ENCODE measurements at places on chromosomes 3 and 15.

DNA sequence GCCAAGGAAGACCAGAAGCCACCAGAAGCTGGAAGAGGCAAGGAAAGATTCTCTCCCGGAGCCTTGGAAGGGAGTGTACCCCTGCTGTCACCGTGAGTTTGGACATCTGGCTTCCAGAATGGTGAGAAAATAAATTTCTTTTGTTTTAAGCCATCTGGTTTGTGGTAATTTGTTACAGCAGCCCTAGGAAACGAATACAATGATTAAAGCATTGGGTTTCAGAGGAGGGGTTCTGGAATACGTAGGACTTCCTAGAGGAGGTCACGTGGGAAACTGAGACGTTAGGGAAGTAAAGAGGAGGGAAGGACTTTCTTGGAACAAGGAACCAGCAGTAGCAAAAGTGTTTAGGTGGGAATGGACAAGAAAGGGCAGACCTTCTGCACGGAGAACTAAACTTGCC lies 377.7 kb downstream of the IL20RB start:
- no peak for DNase-seq

DNA sequence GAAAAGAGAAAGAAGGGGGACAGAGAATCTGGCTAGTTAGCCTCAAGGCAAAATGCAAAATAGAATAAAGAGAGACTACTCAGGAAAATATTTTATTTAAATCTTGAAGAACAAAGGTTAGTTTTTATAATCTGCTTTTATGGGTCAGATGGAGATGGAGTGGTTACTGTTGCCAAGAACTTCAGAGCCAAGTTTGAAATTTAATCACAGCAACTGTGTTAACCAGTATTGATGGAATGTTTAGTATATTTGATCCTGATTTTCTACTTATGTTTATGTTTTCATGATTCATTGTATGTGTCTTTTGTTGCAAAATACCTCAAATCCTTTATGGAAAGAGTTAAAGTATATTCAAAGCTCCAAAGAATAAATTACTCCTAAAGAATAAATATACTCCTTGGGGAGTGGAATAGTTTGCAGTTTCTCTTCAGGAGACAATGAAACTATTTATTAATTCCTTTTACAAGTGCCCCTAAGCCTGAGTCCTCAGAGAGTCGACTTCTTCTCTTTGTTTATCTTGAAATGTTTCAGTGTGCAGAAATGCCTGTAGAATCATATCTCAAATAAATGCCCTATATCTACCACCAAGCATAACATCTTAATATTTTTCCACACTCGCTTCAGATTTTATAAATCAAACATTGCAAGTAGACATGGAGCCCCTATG lies 60.9 kb upstream of the THSD4 start:
- DNase-seq, result no peak

GRCh38 chr3:141530415-141530768 lies 43.6 kb downstream of the RASA2 start:
- DNase-seq, result peak; percentile 25

GRCh38 chr3:141860766-141861513 lies 15.5 kb upstream of the ATP1B3 start:
- DNase-seq, result no peak

DNA sequence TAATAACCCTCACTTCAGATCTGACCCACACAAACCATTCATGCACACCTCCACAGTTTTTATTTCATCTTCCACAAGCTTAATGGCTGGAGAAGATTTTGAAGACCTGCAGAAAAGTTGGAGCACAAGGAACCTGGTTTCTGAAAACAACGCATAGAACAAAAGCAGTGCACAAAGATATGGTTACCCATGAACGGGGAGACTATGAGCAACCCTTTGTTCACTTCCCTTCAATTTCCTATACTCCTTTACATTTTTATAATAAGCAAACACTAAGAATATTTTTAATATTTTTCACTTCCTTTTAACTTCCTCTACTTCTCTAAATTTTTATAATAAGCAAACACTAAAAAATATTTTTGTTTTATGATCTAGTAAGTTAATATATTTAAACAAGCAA lies 103.5 kb upstream of the UBE2E2 start:
- no peak for DNase-seq

DNA sequence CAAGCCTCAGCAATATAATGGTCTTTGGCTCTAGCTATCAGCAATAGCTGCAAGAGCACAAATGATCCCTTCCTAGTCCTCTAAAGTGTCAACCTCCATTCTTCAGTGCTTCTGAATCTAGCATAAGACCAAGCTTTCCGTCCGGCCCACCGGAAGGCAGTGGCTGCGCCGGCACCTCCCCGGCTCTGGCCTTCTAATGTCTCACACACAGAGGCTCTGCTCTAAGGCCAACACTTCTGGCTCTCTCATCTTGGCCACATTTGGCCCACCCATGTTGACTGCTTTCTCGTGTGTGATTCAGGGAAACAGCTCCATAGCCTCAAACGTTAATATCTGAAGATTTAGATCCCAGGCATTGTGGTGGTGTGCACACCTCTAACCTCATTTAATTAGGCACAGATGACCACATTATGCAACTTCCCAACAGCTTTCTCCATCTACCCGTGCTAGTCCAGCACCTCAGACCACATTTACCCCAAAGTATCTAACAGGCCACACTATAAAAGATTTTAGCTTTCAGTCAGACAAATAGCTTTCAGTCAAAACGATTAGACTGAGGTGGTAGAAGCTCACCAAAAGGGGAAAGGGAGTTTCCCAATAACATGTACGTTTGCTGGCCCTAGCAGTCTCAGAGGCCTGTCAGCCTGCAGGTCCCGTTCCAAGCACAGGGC lies 19.3 kb downstream of the SLC51A start:
- no peak for DNase-seq

GRCh38 chr3:125442506-125442905 lies 67.4 kb upstream of the ZNF148 start:
- DNase-seq, result peak; percentile 20

GRCh38 chr3:98540346-98540745 lies 8.6 kb downstream of the GPR15 start:
- peak; percentile 14 for DNase-seq

- no peak for DNase-seq
These were observed 220.0 kb upstream of the UMPS start for GRCh38 chr3:124510290-124510689.

GRCh38 chr3:133767607-133768006 lies 21.4 kb downstream of the TF start:
- no peak for DNase-seq

DNA sequence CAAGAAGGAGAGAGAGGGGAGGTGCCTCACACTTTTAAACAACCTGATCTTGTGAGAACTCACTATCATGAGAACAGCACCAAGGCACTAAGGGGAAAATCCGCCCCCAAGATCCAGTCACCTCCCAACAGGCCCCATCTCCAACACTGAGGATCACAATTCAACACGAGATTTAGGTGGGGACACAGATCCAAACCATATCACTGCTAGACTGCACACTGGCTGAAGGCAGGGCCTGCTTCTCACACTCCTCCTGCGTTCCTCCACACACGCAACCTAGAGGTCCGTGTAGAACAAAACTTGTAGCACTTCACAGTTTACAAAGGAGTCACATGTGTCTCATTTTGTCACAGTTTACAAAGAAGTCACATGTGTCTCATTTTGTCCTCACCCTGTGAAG lies 97.8 kb downstream of the DAPK2 start:
- no peak for DNase-seq

DNA sequence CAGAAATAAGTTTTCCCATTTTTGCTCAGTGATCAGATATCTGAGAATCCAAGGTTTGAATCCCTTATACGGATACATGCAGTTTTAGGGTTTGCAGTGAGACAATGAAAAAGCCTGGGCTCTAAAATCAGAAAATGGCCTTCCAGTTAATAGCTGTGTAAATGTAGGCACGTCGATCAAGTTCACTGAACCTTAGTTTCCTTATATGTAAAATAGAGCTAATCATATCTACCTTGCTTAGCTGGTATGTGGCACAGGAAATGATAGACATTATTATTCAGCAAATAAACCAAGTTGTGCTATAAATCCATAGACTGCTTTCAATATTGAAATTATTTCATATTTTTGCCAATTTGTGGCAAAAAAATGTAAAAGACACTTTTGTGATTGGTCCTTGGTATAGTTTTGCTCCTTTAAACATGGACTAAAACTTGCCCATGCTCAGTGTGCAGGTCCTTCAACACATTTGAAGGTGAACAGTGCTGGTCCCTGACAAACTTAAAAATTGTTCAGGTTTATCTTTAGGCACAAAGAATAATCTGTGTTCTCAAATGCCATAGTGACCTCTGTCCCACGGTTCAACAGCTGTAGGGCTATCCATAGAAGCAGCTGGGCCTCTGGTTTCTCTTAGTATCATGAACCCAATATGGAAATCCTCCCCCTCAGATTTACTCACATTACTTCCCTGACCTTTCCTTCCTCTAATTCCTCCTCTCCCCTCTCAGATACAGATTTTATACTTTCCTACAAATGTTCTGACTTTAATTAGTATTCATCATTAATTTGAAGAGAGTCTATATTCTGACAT lies 51.0 kb downstream of the CCDC54 start:
- DNase-seq, result no peak

- DNase-seq, result peak; percentile 91
These were observed at the start of gene PTX3 for GRCh38 chr3:157436583-157437291. Gene PTX3, plus strand, starts transcription at chr3:157436850. Its CDS starts 84 bp downstream, at chr3:157436934.

DNA sequence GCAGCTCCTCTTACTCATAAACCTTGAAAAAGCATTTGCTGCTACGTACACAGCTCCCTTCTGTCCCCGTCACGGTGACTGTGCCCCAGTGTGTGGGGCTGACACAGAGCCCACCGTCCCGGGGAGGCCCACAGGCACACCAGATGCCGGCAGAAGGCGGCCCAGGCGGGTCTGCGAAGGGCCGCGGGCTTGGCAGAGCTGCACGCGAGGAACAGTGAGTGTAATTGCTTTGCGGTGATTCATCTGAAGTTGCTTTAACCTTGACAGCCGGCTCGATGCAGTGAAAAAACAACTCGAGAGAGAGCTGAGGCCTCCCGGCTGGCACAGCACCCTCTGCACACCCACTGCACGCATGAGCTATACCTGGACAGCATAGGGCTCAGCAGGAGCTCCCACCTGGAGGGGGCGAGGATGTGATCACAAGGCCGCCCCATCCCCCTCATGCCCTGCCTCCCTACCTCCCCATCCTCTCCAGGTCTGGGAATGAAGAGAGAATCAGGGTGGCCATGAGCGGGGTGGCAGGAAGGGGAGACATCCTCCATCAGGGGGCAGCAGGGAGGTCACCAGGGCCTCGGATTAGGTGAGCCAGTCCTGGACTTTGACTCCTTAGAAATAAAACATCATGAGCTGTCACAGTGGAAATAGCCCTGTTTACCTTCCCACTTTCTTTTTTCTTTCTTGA lies 172.7 kb downstream of the MEGF11 start:
- no peak for DNase-seq

GRCh38 chr3:99641982-99642381 lies 3.6 kb downstream of the COL8A1 start:
- no peak for DNase-seq

- no peak for DNase-seq
These were observed 70.2 kb downstream of the LRRC28 start for GRCh38 chr15:99321468-99321867.

- peak; percentile 73 for DNase-seq
These were observed 7.3 kb upstream of the BCL2A1 start for GRCh38 chr15:79978260-79978654.

DNA sequence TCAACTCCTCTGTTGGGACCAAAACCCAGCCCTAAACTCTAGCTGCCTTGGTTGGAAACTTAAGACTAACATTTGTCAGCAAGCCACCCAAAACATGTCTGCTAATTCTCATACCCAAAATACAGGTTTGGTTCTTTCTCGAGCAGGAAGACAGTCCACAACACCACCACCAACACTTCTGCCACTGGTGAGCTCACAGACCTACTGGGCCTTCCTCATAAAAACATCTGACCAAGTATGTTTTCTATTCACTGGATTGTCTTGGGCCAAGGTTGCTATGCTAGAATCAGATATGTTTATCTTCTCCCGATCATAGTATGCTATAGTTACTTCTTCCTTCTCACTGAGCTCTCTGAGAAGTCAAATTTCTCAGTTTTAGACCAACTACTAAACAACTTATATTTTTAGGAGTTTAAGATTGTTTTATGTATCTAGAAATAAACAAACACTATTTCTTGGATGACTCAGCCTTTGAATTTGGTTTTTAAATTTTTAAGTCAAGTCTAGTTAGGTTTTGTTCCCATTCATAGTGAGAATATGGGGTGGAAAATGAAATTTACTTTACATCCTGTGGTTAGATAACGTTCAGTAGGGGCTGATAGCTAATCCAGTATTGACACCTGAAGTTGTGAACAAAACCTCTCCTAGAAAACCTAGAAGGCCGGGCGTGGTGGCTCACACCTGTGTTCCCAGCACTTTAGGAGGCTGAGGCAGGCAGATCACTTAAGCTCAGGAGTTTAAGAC lies 360.5 kb downstream of the RSL24D1 start:
- DNase-seq, result no peak

- peak; percentile 42 for DNase-seq
These were observed 60.1 kb downstream of the MGLL start for GRCh38 chr3:127762077-127762786.

DNA sequence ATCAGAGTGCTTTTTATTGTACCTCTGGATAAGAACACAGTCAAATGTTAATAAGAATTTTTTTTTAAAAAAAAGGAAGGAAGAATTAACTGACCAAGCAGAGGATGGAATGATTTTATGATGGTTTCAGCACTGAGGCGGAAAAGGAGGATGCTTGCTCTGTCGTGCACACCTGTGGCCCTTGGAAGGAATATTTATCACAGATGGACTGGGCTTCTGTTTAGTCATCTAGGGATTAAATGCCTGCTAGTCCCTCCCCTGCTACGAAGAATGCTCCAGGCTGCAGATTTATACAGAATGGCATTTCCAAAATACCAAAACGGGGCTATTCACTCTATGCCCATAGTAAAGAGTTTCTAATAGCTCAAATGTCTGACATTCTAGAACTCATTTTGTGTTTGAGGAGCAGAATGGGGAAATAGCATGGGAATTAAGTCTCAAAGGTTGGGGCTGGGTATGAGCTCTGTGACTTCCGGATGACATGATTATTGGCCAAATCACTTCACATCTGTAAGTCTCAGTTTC lies 92.8 kb upstream of the BCL6 start:
- DNase-seq, result no peak

DNA sequence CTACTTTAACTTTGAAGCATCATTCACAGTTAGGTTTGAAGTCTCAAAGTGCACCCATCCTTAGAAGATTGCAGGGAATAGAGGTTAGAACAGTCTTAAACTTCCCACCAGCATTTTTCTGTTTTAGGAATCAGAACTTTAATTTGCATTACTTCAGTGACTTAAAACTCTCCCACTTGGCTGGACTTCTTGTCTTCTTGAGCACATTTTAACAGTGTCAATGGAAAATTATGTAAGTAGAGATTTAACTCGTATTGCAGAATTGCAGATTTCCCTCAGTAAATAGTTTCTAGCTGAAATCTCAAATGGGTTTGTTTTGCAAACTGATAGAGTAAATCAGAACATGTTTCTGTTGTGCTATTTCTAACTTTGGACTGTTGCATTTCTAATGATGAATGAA lies 369.6 kb downstream of the OTOL1 start:
- no peak for DNase-seq

- no peak for DNase-seq
These were observed 68.6 kb upstream of the EPHA3 start for GRCh38 chr3:89038869-89039268.

- DNase-seq, result peak; percentile 76
These were observed 13.6 kb downstream of the IGDCC4 start for GRCh38 chr15:65409036-65409631.

Data from suppressor macrophage treated with lipopolysaccharide for 1 hour (primary cell).